ENCODE measurements at places on chromosomes 1 and 21. TPM values are rescaled to one million over a fixed set of nuclear protein-coding genes. Genes with fewer than 3 reads are reported as not detected.

Gene SPRR2G
- total RNA-seq = not detected

Gene CFHR5
- total RNA-seq = not detected

Gene SPATA46
- not detected for total RNA-seq

Gene ORC1
- 0.47 TPM for total RNA-seq

Gene SHE
- total RNA-seq = 10.6 TPM

Gene RHCE
- total RNA-seq = not detected

Gene MPC2
- total RNA-seq = 43.8 TPM

Gene GIPC2
- 7.8 TPM for total RNA-seq

Gene DRAXIN
- total RNA-seq = 0.12 TPM

Gene CFH
- total RNA-seq = 111 TPM

Gene LAMC2
- 15.3 TPM for total RNA-seq

Gene VCAM1
- total RNA-seq = 5.0 TPM

Gene SLAMF9
- not detected for total RNA-seq

Gene ACTA1
- total RNA-seq = 0.27 TPM

Gene KCNH1
- 0.15 TPM for total RNA-seq

Gene TTC39A
- 0.93 TPM for total RNA-seq

Gene KRTAP13-2
- not detected for total RNA-seq

Gene KIRREL1
- 50.7 TPM for total RNA-seq

Measured in gastroesophageal sphincter (tissue), 4 donors.